Breast epithelium (tissue), 4 donors: ENCODE measurements at places on chromosomes 12 and 14. TPM values are rescaled to one million over a fixed set of nuclear protein-coding genes. Genes with fewer than 3 reads are reported as not detected.

- DNase-seq = no peak
Measured at GRCh38 chr14:95126906-95127530, 30.3 kb downstream of the DICER1 start.

- no peak for DNase-seq
Measured at GRCh38 chr12:70150230-70150629, 93.0 kb upstream of the CNOT2 start.

The OR6C2 gene
- total RNA-seq = not detected

The ARF6 gene
- total RNA-seq = 39.2 TPM
